GM23248 (cell line): ENCODE measurements at places on chromosomes 1 and 21.

GRCh38 chr1:207804721-207805468 lies 53.0 kb downstream of the CD46 start:
- DNase-seq: no peak

- no peak for DNase-seq
Observed at GRCh38 chr1:179601093-179601492, 9.5 kb downstream of the TDRD5 start.

DNA sequence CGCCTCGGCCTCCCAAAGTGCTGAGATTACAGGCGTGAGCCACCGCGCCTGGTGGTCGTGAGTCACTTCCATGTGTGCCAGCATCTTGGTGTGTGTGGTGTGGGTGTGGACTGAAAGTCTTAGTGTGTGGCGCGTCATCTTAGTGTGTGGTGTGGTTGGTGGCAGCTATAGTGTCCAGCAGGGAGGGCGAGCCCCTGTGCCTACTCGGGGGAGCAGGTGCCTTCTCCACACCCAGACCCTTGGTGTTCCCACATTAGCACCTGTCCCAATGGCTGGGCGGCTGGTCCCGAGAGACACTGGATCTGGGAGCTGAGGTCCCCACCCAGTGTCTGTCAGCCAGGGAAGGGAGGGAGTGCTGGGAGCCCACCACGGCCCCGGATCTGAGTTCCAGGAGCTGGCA lies 2.8 kb downstream of the SCNN1D start:
- DNase-seq: peak; percentile 56

DNA sequence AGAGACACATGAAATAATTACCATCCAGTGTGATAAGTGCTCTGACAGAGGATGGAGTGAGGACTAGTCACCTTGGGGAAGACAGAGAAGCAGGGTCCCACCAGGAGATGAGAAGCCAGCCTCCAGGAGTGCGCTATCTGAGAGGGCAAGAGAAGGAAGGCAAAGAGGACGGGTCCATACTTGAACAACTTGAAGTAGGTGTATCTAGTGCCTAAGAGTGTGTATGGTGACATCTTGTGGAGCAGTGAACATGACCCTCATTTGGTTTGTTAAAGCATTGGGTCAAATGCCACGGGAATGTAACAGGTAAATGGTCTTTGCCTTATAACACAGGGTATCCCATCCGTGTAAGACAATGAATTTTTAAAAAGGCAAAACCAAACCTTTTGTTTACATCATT lies 39.8 kb downstream of the MRPL39 start:
- DNase-seq: no peak

GRCh38 chr1:209729436-209729835 lies 24.8 kb downstream of the HSD11B1 start:
- DNase-seq: no peak

DNA sequence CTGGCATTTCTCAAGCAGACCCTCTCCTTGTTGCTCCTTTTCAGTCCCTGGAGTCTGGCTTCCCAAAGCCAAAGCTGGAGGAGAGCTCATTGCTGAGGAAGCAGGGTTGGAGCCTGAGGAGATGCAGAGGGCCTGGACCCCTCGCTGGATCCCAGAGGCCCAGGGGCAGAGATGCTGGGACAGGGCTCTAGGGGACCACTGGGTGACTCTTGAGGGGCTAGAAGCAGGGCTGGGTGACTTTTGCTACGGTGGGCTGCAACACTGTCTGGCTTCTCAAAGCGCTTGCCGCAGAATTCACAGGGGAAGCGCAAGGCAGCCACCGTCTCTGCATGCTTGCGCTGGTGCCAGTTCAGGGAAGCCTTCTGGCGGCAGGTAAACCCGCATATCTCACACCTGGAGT lies 8.8 kb downstream of the ZNF692 start:
- DNase-seq: no peak

DNA sequence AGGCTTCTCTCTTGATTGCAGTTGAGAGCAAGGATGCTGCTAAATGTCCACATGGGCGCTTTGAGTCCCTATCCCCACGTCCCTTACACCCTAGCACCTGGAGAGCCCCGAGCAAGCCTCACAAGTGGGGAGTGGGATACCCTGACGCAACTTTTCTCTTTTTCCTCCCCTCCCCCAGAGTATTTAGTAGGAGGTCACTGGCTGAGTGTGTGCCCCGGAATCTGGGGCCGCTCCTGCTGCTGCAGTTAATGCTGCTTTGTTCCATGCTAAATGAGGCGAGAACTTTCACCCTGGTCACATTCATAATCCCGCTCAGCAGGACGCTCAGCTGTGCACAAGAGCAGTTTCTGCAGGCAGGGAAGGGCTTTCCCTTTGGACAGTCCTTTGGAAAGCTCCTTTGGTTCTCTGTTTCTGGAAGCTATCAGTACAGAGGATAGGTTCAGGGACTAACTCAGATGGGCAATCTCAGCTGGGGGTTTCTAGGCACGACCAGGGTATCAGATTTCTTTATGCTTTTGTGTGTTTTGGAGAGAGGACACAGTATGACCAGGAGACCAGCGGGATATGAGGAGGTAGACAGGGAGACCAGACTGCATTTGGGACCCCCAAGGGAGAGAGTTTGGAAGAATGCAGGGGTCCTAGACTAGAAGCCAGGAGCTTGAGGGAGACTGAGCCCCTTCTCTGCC lies 75.9 kb downstream of the NOS1AP start:
- no peak for DNase-seq

- DNase-seq: no peak
Observed at GRCh38 chr1:12495725-12496124, 122.3 kb downstream of the DHRS3 start.

DNA sequence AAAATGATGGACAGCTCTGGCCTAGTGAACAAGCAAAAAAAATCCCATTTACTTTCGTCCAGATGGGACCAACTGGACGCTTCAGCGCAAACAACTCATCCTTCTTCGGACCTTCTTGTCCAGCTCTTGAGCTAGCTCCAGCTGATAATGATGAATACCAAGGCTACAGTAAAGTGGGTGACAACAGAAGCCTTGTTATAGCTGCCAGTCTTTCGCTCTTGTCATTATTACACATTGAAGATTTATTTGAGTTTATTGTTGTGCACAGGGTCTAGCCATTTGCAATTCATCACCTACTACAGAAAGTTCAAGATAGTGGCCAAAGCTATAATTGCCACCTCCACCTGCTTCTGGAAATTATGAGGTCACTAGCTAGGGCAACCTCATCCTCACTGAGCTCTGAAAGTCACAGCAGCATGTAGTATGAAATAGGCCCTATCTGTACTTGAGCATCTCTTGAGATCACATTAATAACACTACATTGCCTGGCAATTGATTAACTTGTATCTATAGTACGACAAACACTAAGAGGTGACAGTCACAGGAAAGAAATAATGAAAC lies 76.9 kb downstream of the GPATCH2 start:
- DNase-seq: no peak

- peak; percentile 60 for DNase-seq
Observed at GRCh38 chr1:228095938-228096337, 7.2 kb downstream of the C1orf35 start.

DNA sequence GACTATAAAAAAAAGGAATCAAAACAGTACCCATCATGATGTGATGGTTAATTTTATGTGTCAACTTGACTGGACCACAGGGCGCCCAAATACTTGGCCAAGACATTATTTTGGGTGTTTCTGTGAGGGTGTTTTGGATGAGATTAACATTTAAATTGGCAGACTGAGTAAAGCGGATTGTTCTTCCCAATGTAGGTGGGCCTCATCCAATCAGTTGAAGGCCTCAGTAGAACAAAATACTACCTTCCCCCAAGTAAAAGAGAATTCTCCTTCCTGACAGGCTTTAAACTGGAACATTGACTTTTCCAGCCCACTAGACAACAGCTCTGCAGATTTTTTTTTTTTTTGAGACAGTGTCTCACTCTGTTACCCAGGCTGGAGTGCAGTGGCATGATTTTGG lies 10.7 kb downstream of the RAB29 start:
- DNase-seq: no peak

DNA sequence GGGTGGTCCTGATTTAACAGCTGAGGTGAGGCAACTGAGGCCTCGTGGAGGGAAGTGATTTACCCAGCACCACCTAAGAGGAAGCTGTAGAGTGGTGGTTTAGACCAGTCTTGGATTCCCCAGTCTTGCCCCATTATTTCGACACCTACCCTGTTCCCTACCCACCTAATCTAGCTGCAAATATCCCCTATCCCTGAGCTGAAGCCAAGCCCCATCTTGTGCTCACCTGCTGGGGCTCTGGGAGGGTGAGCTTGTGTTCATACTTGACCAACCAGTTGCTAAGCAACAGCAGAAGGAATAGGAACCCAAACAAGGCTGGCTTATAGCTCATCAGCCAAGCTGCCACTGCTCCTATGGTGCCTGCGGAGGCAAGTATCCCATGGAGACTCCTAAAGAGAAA lies 2.0 kb downstream of the TEX46 start:
- no peak for DNase-seq

GRCh38 chr1:4701276-4701675 lies 46.9 kb downstream of the AJAP1 start:
- DNase-seq: no peak

DNA sequence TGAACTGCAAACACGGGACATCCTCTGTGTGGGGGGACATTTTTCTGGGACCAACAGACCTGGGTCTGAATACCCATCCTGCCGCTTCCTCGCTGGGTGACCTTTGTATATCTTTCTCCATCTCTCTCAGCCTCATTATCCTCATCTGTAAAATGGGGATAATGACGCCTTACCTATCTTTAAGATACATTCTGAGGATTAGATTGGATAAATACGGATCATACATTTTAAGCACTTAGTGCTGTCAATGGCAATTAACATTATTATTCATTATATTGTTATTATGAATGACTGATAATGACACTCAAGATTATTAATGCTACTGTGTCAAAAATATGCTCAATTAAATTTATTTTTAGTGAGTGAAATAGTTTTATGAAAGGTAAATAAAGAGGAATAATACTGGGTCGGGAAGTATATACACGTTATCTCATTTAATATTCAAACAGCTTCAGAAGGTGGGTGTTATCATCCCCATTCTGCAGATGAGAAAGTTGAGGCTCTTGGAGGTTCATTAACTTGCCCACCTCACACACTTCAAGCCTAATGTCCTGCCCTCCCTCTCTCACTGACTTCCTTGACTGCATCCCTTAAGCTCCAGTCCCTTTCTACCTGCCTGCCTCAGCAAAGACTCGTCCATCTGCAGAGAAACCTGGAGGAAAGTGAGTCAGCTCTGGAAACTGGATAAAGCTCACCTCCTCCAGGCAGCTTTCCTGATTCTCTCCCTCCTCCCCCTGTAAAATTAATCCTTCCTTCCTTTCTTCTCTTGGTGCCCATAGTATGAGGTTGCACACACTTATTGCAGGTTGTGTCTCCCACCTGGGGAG lies 120.7 kb upstream of the JUN start:
- no peak for DNase-seq

- peak; percentile 67 for DNase-seq
Observed at GRCh38 chr1:1616045-1616790, 918 bp downstream of the MIB2 start.

DNA sequence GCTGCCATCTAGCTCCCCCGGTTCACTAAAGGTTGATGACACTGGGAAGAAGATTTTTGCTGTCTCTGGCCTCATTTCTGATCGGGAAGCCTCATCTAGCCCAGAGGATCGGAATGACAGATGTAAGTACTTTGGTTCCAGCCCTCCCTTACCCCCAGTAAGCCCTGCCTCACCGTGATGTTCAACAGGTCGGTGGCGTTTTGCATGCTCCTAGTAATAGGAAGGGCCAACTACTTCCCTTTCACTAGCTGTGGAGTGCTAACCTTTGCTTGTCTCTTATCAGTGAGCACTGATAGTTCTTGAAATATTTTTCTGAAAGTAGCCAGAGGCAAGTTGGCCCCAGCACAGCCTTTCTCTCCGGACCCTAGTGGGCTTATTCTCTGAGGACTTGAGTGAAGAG lies 7.5 kb downstream of the RNF220 start:
- no peak for DNase-seq

DNA sequence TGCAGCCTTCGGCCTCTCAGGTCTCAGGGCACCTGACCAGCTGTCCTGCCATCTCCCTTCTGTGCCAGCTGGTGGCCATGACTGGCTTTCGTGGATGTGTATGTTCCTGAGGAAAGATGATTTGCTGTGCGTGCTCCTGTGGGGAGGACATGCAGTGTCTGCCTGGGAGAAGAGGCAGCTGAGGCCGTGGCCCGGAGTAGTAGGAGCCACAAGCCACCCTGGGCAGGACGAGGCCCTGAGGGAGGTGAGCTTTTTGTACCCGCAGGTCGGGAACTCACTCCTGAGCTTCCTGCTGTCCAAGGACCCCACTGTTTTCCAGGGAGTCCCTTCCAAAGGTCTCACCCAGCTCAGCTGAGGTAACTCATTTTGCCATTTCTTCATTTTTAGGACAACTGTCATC lies 58.5 kb downstream of the PIK3CD start:
- DNase-seq: no peak

DNA sequence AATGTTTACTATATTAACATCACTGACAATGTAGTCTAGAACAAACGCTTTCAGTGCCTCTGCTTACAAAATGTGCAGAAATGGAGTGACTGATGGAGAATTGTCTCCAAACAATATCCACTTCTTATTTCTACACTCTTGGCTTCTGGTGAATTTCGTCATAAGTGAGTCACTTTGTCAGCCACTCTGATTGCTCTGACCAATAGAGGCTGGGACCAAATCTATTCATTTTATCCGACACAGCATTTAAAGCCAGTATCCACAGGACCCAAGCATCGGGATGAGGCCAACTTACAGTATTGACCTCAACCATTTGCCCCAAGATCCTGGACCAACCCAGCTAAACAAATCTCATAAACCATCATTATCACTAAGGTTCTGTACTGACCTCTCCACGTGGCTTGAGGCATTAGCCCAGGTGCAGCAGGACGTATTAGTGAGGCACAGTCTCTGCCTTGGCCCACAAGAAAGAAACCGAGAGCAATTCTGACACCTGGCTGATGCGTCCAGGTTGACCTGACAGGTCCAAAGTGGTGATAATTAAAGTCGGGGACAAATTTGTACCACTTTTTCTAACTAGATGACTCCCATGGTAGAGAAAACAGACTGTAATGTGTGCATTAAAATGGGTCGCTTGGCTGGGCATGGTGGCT lies 53.3 kb upstream of the ERO1B start:
- DNase-seq: peak; percentile 29

DNA sequence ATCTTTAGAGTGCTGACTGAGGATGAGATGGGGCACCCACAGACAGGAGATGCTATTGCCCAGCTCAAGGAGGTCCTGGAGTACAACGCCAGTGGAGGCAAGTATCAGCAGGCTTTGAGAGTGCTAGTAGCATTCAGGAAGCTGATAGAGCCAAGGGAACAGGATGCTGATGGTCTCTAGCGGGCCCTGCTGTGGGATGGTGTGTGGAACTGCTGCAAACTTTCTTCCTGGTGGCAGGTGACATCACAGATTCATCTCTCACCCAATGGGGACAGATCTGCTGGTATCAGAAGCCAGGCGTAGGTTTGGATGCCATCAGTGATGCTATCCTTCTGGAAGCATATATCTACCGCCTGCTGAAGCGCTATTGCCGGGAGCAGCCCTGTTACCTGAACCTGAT lies 609.8 kb upstream of the NCAM2 start:
- DNase-seq: no peak

GRCh38 chr1:9128520-9129265 lies at the start of gene GPR157:
GPR157 (minus strand) TSS chr1:9129102; CDS start chr1:9129027, 75 bp downstream.
- DNase-seq: peak; percentile 90
